Left cardiac atrium (tissue), 4 donors: ENCODE measurements at places on chromosomes 5 and 9. TPM values are rescaled to one million over a fixed set of nuclear protein-coding genes. Genes with fewer than 3 reads are reported as not detected.

- DNase-seq, result no peak
These were observed 561.3 kb upstream of the WWC1 start for GRCh38 chr5:167730121-167730520.

- DNase-seq, result no peak
These were observed 53.9 kb downstream of the WDR36 start for GRCh38 chr5:111146053-111146452.

- DNase-seq, result peak; percentile 15
These were observed 18.5 kb downstream of the TPPP start for GRCh38 chr5:674630-675011.

- no peak for DNase-seq
These were observed 153.5 kb upstream of the SH3GL2 start for GRCh38 chr9:17425384-17425783.

- DNase-seq, result no peak
These were observed 121.3 kb downstream of the LIFR start for GRCh38 chr5:38434966-38435705.

DNA sequence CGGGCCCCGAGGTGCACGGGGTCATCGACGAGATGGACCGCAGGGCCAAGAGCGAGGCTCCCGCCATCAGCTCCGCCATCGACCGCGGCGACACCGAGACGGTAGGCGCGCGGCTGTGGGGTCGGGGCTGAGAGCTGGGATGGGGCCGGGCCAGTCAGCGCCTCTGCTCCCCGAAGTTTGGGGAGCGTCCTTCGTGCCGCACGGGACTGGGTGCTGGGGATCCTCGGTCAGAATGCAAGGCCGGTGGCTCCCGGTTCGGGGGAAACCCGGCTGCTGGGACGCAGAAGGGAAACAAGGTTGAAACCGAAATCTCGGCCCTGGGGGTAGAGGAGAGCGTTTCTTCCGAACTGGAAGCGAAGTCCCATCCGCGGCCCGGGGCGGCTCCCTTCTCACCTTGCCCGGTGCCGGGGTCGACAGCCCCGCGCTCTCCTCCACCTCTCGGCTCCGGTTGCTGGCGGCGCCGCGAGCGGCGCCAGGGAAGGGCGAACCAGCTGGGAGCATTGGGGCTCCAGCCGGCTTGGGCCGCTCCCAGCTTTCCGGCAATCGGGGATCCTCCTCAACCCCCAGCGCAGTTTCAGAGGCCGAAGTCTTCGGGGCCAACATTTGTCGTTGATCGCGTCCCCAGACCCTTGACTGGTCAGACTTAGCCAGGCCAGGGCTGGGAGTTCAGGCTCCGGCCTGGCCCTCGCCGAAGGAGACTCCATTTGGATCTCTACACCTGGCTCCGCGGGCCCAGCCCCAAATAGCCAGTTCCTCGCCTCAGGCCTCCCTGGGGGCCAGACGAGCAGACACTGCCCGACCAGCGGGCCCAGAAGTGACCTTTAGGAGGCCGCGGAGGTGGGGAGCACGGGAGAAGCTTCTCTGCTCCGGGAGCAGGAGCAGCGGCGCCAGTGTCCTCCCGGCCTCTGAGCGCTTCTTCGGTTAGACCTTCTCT, 1.1 kb downstream of the LHX2 start:
- DNase-seq, result no peak

The DCAF12 gene
- total RNA-seq, result 20.2 TPM
